NCI-H748 treated with DMSO at 0.1 percent for 48 hours (cell line): ENCODE measurements at places on chromosomes 4 and X.

- DNase-seq = no peak
Measured at GRCh38 chrX:49761481-49761880, 65.7 kb upstream of the PAGE1 start.

GRCh38 chr4:151753056-151753455 lies 7.8 kb downstream of the GATB start:
- no peak for DNase-seq

DNA sequence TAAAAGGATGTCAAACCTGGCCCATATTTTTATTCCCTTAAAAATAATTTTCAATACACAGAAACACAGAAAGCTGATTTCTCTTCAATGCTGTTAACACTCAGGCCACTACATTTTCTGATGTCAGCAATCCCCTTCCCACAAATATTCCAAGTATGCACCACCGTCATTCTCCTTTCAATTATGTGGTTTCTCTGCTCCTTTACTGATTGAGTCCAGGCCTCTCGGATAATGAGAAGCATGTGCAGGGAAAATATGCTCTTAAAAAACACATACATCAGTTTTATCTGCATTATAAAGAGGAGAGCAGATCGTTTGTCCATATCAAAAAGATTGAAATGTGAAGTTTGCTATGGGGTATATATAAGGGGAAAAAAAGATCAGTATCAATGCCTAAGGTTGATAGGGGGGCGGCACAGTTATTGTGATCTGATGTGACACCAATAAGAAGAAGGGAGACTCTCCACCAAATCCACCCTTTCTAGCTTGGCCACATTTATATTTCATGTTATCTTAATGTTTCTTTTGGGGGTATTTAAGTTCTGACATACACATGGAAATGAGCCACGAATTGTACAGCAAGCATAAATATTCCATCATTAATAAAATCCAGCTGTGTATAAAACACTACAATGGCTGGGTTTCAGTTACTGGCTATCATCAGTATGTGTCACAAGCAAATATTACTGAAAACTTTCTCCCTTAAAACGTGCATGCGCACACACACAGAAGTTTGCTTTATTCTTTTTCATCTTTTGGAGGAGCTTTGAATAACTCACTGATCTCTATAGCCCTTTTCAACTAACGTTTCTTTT lies 6.4 kb downstream of the AMOT start:
- DNase-seq = no peak

DNA sequence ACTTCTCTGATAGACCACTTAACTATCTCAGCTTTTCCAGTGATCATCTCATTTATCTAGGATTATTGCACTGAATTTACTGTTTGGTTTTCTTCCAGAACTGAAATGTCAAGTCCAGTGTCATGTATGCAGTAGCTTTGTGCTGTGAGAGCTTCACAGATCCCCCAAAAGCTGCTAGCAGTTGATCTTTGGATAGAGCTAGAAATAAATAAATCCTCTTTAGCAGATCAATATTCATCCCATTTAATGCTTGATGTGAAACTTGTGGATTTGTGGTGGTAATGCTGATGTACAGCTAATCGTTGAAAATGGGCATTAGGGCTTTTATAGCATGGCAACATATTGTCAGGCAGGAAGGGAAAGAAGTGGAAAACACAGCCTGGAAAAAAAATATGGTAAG lies 509.6 kb upstream of the FAM241A start:
- DNase-seq = no peak

DNA sequence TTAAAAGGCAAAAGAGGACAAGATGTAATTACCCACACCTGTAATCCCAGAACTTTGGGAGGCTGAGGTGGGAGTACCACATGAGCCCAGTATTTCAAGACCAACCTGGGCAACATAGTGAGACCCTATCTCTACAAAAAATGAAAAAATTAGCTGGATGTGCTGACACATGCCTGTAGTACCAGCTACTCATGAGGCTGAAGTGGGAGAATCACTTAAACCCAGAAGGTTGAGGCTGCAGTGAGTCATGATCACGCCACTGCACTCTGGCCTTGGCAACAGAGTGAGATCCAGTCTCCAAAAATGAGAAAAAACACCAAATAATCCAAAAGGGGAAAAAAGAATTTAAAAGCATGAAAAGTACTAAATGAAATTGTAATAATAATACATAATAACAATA lies 30.8 kb downstream of the NR0B1 start:
- no peak for DNase-seq

DNA sequence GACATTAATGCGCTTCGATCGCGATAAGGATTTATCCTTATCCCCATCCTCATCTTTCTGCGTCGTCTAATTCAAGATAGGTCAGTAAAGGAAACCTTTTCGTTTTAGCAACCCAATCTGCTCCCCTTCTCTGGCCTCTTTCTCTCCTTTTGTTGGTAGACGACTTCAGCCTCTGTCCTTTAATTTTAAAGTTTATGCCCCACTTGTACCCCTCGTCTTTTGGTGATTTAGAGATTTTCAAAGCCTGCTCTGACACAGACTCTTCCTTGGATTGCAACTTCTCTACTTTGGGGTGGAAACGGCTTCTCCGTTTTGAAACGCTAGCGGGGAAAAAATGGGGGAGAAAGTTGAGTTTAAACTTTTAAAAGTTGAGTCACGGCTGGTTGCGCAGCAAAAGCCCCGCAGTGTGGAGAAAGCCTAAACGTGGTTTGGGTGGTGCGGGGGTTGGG lies 528 bp upstream of the FGF2 start:
- DNase-seq = no peak

DNA sequence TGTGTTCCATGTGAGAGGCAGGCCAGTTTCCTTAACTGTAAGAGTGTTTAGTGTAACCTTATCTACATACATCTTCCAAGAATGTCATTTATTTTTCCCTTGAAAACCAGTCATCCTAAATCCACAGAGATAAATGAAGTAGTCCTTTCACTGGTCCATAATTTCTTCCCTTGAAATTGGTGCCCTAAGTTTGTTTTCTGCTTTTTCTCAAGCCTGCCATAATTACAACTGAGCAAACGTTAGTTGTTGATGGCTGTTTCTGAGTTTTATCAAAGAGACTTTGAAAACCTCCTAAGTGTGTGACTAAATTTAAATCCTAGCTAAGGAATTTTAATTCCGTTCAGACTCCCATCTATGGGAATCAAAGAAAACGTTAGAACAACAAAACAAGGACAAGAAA lies 3.6 kb upstream of the TDO2 start:
- DNase-seq = no peak

- no peak for DNase-seq
Measured at GRCh38 chrX:74451450-74452198, 30.3 kb downstream of the SLC16A2 start.

- no peak for DNase-seq
Measured at GRCh38 chr4:76882630-76883029, 15.3 kb downstream of the SOWAHB start.

DNA sequence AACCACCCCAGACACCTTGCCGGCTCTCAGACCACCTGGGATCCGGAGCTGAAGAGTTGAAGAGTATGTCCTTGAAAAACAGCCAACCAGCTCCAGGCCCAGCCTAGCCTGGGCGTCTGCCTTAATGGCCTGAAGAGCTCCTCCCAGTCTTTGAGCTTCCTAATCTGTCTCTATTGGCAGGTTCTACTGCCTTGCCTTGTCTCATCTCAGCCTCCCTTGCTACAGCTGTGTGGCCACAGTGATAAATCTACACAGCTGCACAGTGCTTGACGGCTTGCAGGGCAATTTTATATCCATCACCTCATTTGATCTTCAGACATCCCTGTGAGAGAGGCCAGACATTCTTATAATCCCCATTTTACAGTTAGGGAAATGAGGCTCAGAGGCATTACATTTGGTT lies 19.9 kb downstream of the AWAT2 start:
- no peak for DNase-seq

- DNase-seq = peak; percentile 19
Measured at GRCh38 chrX:25968920-25969319, 169.2 kb upstream of the MAGEB18 start.

GRCh38 chrX:40504801-40505605 lies 75.8 kb upstream of the ATP6AP2 start:
- DNase-seq = no peak
